ENCODE measurements at places on chromosomes 1 and 21. TPM values are rescaled to one million over a fixed set of nuclear protein-coding genes. Genes with fewer than 3 reads are reported as not detected.

RAB13 gene
- 48.5 TPM for total RNA-seq

FOXD2 gene
- total RNA-seq, result not detected

AK5 gene
- 0.40 TPM for total RNA-seq

JAM2 gene
- total RNA-seq, result 30.9 TPM

SPRR5 gene
- not detected for total RNA-seq

REG4 gene
- not detected for total RNA-seq

ANGPTL3 gene
- total RNA-seq, result not detected

GJA9 gene
- total RNA-seq, result not detected

GBP6 gene
- 0.17 TPM for total RNA-seq

ZBTB21 gene
- total RNA-seq, result 7.5 TPM

FALEC gene
- total RNA-seq, result not detected

ATAD3C gene
- 1.2 TPM for total RNA-seq

C4BPA gene
- total RNA-seq, result not detected

S100A8 gene
- total RNA-seq, result 17.0 TPM

LCE2A gene
- total RNA-seq, result not detected

TIAM1 gene
- 1.0 TPM for total RNA-seq

MATN1 gene
- not detected for total RNA-seq

LRRC3 gene
- total RNA-seq, result 5.3 TPM

NUDT4B gene
- not detected for total RNA-seq

OR14K1 gene
- total RNA-seq, result not detected

TTC39A gene
- 23.5 TPM for total RNA-seq

ST6GALNAC3 gene
- 3.1 TPM for total RNA-seq

AKR7A3 gene
- not detected for total RNA-seq

KIF26B gene
- total RNA-seq, result 2.3 TPM

KCNH1 gene
- not detected for total RNA-seq

PADI2 gene
- 2.0 TPM for total RNA-seq

ADORA1 gene
- 10.1 TPM for total RNA-seq

All from heart left ventricle (tissue), 16 donors.